ENCODE measurements at places on chromosomes 7 and 10.

GRCh38 chr7:111803015-111803758, 240.9 kb upstream of the IMMP2L start:
- DNase-seq = peak; percentile 52

- peak; percentile 49 for DNase-seq
Measured at GRCh38 chr10:52677086-52677485, 95.5 kb downstream of the MBL2 start.

- peak; percentile 34 for DNase-seq
Measured at GRCh38 chr10:3624367-3624766, 160.6 kb downstream of the KLF6 start.

- no peak for DNase-seq
Measured at GRCh38 chr10:77611670-77612069, 25.9 kb downstream of the KCNMA1 start.

- DNase-seq = no peak
Measured at GRCh38 chr7:155265961-155266360, 31.7 kb upstream of the INSIG1 start.

DNA sequence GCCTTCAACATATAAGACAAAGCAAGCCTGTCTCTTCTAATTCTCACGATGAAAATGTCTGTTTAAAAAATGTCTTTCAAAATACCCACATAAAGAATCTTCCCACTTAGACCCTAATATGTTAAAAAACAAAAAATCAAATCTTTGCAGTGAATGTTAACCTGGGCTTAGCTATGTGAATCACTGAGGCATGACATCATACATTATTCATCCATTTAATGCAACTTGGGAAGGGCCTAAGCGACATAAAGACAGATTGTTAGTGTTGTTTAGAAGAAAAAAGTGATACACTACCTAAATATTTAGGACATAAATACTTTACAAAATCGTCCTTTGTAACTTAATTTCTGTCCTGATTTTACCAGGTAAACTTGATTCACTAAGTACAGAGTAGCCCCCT, 648.5 kb upstream of the NRP1 start:
- DNase-seq = peak; percentile 2

Data from adipocyte (in vitro differentiated cells).